ENCODE measurements at places on chromosomes 16 and 17.
A peak's percentile ranks its signal among the peaks of the same experiment; 100 is the strongest.

DNA sequence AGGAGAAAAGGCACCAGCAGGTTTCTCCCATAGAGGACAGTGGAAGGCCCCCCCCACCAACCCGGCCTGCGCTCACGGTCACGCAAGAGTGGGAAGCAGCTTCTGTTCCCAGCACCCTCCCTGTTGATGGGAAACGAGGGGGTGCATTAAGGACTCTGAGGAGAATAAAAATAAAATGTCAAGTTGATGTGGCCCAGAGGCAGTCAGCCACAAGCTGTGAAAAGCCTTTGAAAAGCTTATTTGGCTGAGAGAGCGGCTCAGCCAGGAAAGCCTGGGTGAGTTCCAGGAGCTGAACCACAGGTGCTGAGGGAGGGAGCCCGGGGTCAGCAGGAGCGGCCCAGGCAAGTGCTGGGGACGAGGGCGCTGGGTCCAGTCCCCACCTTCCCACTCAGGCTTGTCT is 26.9 kb upstream of the SPATA32 start:
- no peak for DNase-seq

GRCh38 chr16:27053996-27054395 is 12.7 kb upstream of the C16orf82 start:
- DNase-seq, result no peak

- DNase-seq, result no peak
Observed at GRCh38 chr17:63629627-63630026, 7.4 kb downstream of the MAP3K3 start.

DNA sequence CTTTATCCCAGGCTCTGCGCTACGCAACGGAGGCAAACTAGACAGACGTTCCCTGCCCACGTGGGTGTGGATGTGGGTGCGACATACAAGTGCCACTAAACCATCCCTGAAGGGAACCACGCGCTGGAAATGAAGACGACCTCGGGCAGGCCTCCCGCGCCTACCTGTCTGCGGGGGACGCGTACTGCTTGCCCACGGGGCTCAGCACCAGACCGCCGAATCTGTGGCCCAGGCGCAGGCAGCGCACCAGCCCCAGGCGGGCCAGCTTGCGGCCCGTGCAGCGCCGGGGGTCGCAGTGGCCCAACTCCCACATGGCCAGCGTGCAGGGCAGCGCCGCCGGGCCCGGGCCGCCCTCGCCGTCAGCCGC is 480 bp downstream of the TSR3 start:
- DNase-seq, result no peak

- peak; percentile 77 for DNase-seq
Observed at GRCh38 chr17:4858068-4858881, 25.1 kb downstream of the MINK1 start.

DNA sequence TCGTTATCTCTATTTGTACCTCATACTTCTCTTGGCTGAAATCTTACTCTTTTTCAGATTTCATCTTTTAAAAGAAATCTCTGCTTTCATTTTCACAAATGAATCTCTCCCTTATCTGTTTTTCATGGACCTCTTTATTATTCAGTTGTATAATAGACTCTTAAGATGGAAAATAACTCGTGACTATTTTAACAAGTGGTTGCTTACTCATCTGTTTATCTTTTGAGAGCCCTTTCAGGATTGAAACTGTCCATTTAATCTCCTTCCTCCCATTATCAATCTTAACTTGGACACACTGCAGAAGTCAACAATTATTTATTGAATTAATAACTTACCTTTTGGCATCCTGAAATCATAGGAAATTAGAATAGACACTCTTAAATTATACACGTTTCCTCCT is 68.8 kb downstream of the ABCA8 start:
- DNase-seq, result no peak

- DNase-seq, result no peak
Observed at GRCh38 chr16:30355954-30356308, 823 bp upstream of the CD2BP2 start.

Measured in testis (tissue), 5 donors.